NCI-H774 (cell line): ENCODE measurements at places on chromosomes 11 and 22.
A peak's percentile ranks its signal among the peaks of the same experiment; 100 is the strongest.

DNA sequence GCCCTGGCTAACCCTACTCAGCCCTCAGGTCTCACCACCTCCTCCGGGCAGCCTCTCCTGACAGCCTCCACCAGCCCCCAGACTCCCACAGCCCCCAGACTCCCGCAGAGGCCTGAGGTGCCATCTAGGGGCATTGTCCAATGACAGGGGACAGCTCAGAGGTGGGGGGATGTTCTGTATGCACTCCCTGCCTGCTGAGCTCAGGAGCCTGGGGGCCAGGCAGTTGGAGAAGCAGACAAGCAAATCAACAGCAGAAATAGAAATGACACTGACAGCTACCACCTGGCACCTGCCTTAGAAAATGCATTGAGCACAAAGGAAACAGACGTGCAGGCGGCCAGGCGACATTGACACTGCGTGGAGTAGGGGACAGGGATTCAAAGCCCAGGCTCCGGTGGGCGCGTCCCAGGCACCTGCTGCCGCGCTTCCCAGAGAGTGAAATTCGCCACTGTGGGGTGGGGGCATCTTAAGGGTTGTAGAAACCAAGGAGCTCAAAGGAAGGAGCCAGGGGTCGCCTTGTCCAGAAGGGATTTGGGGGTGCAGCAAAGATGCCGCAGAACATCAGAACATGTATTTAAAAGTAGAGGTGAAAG is 22.5 kb upstream of the WNT7B start:
- peak; percentile 54 for DNase-seq

- DNase-seq: no peak
Measured at GRCh38 chr11:114953039-114953438, 274.7 kb downstream of the NXPE2 start.

DNA sequence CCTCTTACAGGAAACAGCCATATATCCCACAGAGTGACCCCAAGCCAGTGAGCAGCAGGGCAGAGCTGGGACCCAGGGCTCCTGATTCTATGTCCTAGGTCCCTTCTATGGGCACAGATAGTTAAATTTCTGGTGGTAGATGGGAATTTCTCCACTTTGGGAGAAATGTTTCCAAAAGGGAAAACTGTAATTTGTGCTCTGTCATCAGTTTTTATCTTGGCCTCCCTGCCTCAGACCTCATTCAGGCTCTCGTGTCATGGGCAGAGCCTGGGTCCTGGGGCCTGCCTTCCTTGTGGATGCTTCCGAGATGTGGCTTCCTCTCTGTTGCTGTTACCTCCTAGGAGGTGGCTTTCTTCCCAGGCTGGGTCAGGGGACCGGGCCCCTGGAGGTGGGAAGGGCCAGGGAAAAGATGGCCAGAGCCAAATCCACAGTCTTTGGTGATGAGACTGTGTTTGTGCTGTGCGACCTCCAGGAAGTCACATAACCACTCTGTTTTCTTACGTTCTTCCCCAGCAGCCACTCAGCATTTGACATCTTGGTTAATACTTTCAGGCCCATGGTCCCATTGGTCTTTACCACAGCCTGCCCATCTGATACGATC is 8.6 kb downstream of the LRRC32 start:
- DNase-seq: no peak

- DNase-seq: no peak
Measured at GRCh38 chr22:24977370-24978221, 25.1 kb downstream of the KIAA1671 start.

DNA sequence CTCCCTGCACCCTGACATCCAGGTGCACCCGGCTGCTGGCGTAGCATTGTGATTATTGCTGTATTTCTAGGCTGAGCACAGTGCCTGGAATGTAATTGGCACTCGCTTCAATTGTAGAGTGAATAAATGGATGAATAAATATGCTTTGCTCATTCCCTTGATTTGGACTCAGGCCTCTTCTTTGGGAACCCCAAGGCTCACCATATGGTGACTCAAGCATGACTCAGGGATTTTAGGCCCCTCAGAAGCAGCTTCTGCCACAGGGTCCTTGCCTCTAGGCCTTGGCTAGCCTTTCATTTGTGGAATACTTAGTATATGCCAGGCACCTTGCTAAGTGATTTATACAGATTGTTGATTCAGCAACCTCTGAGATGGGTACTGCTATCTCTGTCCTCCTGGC is 78.9 kb downstream of the GRIK4 start:
- no peak for DNase-seq

DNA sequence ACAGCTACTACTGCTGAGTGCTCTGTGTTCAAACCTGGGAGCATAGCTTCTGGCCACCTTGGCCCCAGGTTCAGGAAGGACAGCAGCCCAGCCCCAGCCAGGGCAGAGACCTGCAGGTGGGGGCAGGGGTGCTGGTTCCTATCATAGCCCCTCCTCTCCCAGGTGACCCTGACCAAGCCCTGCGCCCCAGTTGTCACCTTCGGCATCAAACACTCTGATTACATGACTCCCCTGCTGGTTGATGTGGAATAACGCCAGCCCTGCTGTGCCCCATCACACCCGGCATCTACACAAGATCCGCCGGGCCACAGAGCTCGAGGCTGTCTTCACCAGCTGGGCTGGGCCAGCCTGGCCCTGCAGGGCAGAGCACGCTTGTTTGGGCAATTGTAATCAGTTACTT is 6.9 kb downstream of the SCGB1C1 start:
- DNase-seq: no peak

- DNase-seq: no peak
Measured at GRCh38 chr22:38925571-38926041, 31.8 kb upstream of the APOBEC3A start.

GRCh38 chr22:22123118-22123959 is 121.2 kb upstream of the VPREB1 start:
- no peak for DNase-seq

DNA sequence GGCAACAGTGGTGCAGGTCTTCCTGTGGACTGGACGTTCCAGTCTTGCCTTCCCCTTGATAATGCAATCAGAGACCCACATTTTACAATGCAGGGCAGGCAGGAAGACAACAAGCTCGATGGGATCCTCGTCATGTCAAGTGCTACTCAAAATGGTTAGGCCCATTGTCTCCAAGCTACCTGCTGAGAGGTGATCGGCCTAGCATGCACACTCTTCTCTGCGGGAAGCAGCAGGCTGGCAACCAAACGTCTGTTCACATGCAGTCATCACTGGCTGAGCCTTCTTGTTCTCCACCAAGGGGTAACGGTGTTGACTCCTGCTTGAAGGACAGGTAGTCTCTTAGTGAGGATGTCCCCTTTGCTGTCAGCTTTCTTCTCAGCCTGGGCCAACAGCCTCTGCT is 25.5 kb upstream of the CD82 start:
- DNase-seq: peak; percentile 67

DNA sequence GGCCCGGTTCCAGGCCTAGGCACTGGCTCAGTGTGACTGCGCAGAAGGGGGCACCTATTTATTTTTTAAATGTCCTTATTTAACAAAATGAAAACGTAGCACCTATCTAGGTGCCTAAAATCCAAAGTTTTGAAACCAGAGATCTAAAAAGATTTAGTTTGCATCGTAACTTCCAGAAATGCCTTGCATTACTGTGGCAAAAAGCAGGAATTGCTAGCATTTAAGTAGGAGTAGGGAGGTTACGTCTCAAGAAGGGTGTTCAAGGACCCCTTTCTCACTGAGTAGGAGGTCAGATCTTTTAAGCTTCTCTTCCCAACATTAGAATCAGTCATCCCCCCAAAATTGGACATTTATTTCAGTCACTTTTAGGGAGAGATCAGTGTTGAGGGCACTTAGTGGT is 7.7 kb upstream of the PLET1 start:
- DNase-seq: no peak

GRCh38 chr11:133832991-133833897 is 12.1 kb downstream of the SPATA19 start:
- DNase-seq: no peak

GRCh38 chr22:46086577-46087335 is 63.6 kb upstream of the PPARA start:
- DNase-seq: no peak

- DNase-seq: no peak
Measured at GRCh38 chr11:119229288-119229672, 23.1 kb downstream of the CBL start.

GRCh38 chr11:15649371-15650104 is 534.8 kb downstream of the INSC start:
- DNase-seq: no peak

- no peak for DNase-seq
Measured at GRCh38 chr11:83545494-83546260, 259.5 kb upstream of the CCDC90B start.

- DNase-seq: no peak
Measured at GRCh38 chr22:37896181-37896592, 9.9 kb upstream of the MICALL1 start.

GRCh38 chr11:96162816-96163499 is 180.0 kb downstream of the MAML2 start:
- DNase-seq: no peak

DNA sequence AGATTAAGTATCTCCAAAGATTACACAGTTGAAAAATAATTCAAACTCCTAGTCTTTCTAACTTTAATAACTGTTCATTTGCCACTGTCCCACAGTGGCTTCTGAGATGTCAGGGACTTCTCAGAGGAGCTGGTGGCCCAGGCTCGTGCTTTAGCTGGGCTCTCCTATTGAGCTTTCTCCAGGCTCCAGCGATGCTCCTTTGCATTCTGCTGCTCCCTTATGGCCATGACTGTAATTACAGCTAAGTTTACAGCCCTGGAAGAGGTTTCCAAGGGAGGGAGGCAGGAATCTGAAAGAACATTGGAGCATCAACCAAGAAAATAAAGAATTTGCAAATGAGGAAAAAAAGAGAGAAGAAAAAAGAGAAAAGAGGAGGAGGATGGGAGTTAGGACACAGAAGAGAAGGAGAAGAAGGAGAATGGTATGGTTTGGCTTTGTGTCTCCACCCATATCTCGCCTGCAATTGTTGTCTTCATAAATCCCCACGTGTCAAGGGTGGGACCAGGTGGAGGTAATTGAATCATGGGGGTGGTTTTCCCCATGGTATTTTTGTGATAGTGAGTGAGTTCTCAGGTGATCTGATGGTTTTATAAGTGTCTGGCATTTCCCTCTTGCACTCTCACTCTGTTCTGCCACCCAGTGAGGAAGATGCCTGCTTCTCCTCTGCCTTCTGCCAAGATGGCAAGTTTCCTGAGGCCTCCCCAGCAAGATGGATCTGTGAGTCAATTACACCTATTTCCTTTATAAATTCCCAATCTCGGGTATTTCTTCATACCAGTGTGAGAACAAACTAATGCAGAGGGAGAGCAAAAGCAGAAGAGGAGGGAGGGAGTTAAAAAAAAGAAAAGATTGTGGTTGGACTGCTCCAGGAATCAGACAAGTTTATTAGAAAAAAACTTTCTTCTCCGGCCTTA is 857.0 kb downstream of the KCNA4 start:
- peak; percentile 45 for DNase-seq

GRCh38 chr11:34151916-34152845 is 46.8 kb downstream of the NAT10 start:
- DNase-seq: no peak

GRCh38 chr22:29569011-29569678 is 11.8 kb downstream of the NIPSNAP1 start:
- no peak for DNase-seq

DNA sequence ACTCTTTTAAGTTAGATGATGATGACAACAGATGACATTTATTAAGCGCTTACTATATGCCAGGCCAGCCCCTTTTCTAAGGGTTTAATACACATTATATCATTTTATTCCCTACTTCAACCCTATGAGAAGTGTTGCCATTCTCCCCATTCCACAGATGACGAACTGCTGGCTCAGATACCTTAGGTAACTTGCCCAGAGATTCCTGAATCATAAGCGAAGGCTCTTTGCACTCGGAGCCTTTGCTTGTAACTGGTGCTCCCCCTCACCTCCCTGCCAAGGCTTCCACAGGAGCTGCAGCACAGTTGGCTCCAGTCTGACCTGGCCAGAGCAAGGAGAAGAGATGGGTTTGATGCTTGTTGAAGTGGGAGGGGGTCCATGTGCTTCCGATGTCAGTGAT is 43.0 kb downstream of the DBX1 start:
- no peak for DNase-seq
